GM04504 (cell line): ENCODE measurements at places on chromosomes 4 and X.

- no peak for DNase-seq
Observed at GRCh38 chr4:103673983-103674382, 45.8 kb downstream of the TACR3 start.

DNA sequence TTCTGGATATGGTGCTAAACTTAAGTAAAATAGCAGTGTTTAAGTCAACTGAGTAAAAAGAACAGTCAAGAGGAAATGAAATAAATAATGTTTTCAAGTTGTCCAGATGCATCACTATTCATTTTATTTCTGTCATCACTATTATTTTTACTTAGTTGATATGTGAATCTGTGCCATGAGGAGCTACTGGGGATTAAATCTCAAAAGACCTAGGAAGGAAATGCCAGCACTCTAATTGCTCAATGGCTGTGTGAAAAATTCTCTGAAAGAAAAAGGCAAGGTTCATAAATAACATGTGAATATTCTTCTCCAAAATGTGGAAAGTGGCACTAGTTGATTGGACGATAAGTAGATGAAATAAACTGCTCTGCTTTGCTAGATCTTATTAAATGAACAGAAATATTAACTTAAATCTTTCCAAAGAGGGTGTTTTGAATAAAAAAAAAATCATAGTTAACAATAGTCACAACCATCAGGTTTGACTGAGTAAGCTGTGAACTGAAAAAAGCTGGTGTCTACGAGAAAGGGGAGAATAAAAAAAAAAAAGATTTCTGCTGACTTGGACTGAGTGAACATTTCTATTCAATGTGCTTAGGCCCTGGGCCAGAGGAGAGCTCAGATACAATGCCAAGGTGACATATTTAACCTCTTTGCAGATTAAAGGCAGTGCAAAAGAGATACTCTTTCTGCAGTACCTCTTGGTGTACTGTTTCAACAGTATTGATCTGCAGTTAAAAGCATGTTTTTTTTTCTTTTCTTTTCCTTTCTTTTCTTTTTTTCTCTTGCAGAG, 1.6 kb downstream of the SPARCL1 start:
- no peak for DNase-seq

DNA sequence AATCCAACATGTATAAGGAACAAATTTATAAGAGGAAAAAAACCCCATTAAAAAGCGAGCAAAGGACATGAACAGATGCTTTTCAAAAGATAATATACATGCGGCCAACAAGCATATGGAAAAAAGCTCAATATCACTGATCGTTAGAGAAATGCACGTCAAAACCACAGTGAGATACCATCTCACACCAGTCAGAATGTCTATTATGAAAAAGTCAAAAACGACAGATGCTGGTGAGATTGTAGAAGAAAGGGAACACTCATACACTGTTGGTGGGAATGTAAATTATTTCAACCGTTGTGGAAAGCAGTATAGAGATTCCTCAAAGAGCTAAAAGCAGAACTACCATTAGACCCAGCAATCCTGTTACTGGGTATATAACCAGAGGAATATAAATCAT, 465.4 kb downstream of the TMA16 start:
- no peak for DNase-seq

DNA sequence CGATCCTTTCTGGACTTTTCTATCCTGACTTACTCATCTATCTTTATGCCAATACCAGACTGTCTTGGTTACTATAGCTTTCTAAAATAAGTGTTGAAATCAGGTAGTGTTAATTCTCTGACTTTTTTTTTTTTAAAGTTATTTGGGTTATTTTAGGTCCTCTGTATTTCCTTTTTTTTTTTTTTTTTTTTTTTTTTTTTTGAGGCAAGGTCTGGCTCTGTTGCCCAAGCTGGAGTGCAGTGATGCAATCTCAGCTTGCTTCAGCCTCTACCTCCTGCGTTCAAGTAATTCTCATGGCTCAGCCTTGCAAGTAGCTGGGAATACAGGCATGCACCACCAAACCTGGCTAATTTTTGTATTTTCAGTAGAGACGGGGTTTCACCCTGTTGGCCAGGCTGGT, 2.8 kb upstream of the NELFA start:
- no peak for DNase-seq
